T-helper 17 cell (primary cell): ENCODE measurements at places on chromosomes 6 and 20. TPM values are rescaled to one million over a fixed set of nuclear protein-coding genes. Genes with fewer than 3 reads are reported as not detected.

- DNase-seq: no peak
- H3K4me1 ChIP-seq: peaks cover 12% of the 10 kb centered on the region
- H3K27ac ChIP-seq: no peak overlapping the region
- H3K27me3 ChIP-seq: peaks cover 32% of the 10 kb centered on the region
- H3K4me3 ChIP-seq: no peak overlapping the region
These were observed 6.5 kb downstream of the ANGPT4 start for GRCh38 chr20:909641-910040.

DNA sequence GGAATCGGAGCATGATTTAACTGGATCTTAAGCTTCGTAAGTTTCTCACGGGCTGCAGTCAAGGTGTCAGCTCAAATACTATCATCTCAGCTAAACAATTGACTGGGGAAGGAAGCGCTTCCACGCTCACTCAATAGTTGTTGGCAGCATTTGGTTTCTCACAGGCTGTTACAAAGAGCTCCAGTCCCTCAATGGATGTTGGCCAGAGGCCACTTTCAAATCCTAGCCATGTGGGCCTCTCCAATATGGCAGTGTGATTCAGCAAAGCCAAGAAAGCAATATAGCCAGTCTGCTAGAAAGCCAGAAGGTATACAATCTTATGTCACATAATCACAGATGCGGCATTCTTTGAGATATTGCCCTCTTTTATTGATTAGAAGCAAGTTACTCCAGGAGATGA lies 98.3 kb upstream of the PHACTR1 start:
- no peak for DNase-seq
- no peaks in the 10 kb centered on the region for H3K4me1 ChIP-seq
- no peak overlapping the region for H3K27ac ChIP-seq
- H3K4me3 ChIP-seq: no peak overlapping the region
- H3K36me3 ChIP-seq: no peaks in the 10 kb centered on the region

GRCh38 chr6:152700427-152700826 lies 2.7 kb downstream of the MYCT1 start:
- DNase-seq: no peak
- H3K4me1 ChIP-seq: no peaks in the 10 kb centered on the region
- H3K36me3 ChIP-seq: no peaks in the 10 kb centered on the region
- peaks cover 20% of the 10 kb centered on the region for H3K27me3 ChIP-seq
- no peak overlapping the region for H3K27ac ChIP-seq

DNA sequence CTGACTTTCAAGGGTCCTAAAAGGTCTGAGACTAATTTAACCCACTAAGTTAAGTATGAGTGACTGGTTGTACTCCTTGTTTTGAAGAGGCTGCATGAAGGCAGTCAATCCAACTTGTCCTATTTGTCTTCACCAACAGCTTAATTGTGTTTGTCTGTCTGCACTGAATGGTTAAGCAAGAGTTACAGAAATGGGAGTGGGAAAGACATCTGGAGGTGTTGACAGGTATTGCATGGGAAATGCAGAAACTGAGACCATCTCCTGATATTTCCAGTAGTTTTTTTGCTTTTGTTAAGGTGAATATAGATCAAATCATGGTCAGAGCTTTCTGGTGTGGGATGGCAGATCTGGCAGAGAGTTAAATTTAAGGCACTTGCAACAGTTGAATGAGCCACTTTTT lies 6.5 kb downstream of the FUT9 start:
- DNase-seq: no peak
- H3K27ac ChIP-seq: no peak overlapping the region
- no peaks in the 10 kb centered on the region for H3K36me3 ChIP-seq

GRCh38 chr6:53643481-53643965 lies 22.0 kb downstream of the KLHL31 start:
- no peak overlapping the region for H3K27ac ChIP-seq
- H3K4me3 ChIP-seq: no peak overlapping the region
- H3K27me3 ChIP-seq: no peaks in the 10 kb centered on the region
- peaks cover 14% of the 10 kb centered on the region for H3K4me1 ChIP-seq

DNA sequence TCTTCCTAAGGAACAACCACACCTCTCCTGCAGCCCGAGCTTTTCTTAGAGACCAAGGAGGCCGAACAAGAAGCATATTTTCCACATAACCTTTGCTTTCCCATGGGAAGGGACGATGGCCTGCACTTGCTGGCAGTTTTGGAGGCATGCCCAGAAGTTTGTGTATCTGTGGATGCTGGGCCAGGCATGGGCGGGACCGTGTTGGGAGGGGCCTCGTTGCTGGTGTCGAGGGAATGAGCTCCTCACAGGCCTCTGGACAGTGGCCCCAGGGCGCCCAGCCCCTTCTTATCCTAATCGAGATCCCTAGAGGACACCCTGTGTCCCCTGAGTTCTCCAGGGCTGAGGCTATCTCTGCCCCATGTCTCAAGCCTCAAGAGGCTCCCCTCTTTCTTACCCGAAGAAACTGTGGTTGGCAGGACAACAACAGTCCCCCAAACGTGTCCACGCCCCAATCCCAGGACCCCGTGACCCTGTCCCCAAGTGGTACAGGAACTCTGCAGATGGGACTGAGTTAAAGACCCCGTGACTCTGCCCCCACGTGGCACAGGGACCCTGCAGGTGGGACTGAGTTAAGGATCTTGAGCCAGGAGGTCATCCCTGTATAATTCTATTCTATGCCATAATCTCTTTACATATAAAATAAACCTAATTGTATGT lies 99.5 kb upstream of the BHLHE23 start:
- no peak overlapping the region for H3K4me3 ChIP-seq
- H3K27me3 ChIP-seq: no peaks in the 10 kb centered on the region
- no peak overlapping the region for H3K27ac ChIP-seq
- no peaks in the 10 kb centered on the region for H3K36me3 ChIP-seq
- no peak for DNase-seq

DNA sequence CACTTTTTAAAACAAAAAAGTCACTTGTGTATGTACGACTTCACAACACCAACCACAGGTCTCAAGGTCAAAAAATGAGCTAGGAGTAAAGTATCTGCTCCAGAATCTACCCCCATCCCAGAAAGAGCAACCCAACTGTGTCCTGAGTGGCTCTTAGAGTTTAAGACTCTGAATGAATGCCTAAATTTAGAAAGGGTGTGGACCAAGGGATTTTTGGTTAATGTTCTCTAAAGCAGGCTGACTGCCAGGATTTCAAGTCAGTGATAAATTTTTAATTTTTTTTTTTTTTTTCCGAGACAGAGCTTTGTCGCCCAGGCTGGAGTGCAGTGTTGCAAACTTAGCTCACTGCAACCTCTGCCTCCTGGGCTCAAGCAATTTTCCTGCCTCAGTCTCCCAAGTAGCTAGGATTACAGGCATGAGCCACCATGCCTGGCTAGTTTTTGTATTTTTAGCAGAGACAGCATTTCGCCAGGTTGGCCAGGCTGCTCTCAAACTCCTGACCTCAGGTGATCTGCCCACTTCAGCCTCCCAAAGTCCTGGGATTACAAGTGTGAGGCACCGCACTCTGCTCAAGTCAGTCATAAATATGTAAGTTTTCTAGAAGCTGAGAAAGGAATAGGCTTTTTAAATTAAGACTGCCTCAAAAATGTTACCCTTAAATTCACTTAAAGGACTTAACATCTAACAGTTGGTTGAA lies 20.2 kb downstream of the STAU1 start:
- H3K27me3 ChIP-seq: no peaks in the 10 kb centered on the region
- no peak for DNase-seq
- H3K36me3 ChIP-seq: peaks cover 3% of the 10 kb centered on the region
- peak overlapping the region; percentile 89 for H3K27ac ChIP-seq
- H3K4me3 ChIP-seq: peak overlapping the region; percentile 36
- peaks cover 40% of the 10 kb centered on the region for H3K4me1 ChIP-seq

GRCh38 chr6:87993356-87993755 lies 54.3 kb upstream of the SPACA1 start:
- peaks cover 2% of the 10 kb centered on the region for H3K4me1 ChIP-seq
- no peak overlapping the region for H3K27ac ChIP-seq
- H3K36me3 ChIP-seq: no peaks in the 10 kb centered on the region

DNA sequence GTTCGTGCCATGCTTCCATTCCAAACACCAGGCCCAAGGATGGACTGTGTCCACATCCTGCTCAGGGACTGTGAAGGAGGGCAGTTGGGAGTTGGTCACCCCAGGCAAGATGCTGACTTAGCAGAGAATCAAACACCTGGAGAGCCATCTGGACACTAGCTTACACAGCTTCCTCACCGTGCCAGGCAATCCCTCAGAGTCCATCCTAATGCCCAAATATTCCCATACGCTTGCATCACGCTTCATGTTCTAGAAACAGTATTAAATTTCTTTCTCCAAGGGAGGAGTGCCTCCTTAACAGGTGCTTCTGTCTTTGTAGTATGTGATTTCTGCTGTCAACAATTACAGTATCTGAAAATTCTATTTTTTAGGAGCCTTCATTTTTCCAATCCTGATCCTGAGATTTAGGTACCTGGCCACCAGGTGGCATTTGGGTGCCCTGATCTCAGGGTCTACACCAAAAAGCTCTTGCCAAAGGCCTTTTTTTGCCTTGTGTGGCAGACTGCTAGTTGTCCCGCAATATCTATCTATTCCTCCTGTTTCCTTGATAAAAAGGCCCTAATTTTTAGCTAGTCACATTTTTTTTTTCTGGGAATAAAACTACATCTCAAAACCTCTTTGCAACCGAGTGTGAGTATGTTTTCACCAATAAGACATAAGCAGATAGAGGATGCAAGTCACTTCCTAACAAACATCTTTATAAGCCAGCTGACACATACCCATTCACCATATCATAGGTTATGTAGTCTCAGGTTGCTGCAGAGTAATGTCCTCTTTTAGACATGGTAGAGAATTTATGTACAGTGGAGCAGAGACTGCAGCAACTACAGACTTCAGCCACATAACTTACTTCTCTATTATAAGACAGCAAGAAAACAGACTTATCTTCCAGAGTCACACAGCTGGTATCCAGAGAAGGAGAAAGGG lies 85.0 kb downstream of the PREP start:
- H3K4me3 ChIP-seq: no peak overlapping the region
- H3K4me1 ChIP-seq: peaks cover 5% of the 10 kb centered on the region
- H3K36me3 ChIP-seq: peaks cover 18% of the 10 kb centered on the region
- H3K27ac ChIP-seq: peak overlapping the region; percentile 47
- DNase-seq: no peak

DNA sequence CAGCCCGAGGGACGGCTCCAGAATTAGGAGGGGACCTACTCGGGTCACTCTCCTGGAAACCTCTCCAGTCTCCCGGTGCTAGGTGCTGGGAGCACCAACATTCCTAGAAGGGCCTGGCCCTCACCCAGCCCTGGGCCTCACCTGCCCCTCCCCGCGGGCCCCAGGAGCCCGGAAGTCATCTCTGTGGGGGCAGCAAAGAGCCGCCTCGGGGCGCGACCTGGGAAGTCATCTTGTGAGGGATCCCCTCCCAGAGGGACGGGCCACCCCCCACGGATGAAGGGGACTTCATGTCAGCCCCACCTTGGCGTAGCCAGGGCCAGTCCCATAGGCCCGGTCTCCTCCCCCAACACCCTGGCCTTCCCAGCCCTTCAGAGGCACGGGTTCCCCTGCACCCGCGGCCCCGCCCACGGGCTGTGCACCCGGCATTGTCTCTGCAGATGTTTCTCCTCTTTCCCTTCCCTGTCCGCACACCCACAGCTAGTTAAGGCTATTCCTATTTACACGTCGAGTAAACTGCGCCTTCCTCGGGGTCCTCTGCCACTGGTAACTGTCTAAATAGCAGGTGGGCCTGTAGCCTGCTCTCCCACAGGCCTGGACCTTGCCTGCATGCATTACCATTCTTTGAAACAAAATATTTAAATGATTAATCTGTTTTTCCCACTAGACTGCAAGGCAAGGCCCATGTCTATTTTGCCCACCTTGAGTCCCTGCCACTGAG lies 896 bp upstream of the RNASET2 start:
- no peaks in the 10 kb centered on the region for H3K36me3 ChIP-seq
- DNase-seq: no peak
- H3K4me3 ChIP-seq: peak overlapping the region; percentile 96
- no peaks in the 10 kb centered on the region for H3K27me3 ChIP-seq

GRCh38 chr6:33744895-33745546 lies 1.7 kb downstream of the IP6K3 start:
- DNase-seq: no peak
- H3K27me3 ChIP-seq: peaks cover 37% of the 10 kb centered on the region
- H3K4me1 ChIP-seq: peaks cover 6% of the 10 kb centered on the region
- no peak overlapping the region for H3K27ac ChIP-seq
- H3K36me3 ChIP-seq: no peaks in the 10 kb centered on the region

- no peak overlapping the region for H3K4me3 ChIP-seq
- H3K36me3 ChIP-seq: no peaks in the 10 kb centered on the region
- H3K4me1 ChIP-seq: no peaks in the 10 kb centered on the region
- DNase-seq: no peak
- no peaks in the 10 kb centered on the region for H3K27me3 ChIP-seq
- H3K27ac ChIP-seq: no peak overlapping the region
These were observed 62.3 kb downstream of the ESR1 start for GRCh38 chr6:151869787-151870186.

DNA sequence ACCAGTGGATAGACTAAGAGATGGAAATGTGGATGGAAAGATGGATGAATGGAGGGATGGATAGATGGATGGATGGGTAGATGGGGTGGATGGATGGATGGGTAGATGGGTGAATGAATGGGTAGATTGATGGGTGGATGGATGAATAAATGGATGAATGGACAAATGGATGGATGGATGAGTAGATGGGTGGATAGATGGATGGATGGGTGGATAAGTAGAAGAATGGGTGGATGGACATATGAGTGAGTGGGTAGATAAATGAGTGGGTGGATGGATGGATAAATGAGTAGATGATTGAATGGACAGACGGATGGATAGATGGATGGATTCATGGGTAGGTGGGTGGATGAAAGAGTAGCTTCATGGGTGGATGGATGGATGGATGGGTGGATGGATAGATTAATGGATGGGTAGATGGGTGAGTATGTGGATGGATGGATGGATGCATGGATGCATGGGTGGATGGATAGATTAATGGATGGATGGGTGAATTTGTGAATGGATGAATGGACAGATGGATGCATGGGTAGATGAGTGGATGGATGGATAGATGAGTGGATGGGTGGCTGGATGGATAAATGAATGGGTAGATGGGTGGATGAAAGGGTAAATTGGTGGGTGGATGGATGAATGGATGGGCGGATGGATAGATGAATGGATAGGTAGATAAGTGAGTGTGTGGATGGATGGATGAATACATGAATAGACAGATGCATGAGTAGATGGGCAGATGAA lies 29.5 kb upstream of the KCNB1 start:
- DNase-seq: no peak
- no peak overlapping the region for H3K27ac ChIP-seq
- H3K27me3 ChIP-seq: peaks cover 57% of the 10 kb centered on the region
- H3K4me3 ChIP-seq: no peak overlapping the region

- H3K36me3 ChIP-seq: no peaks in the 10 kb centered on the region
- H3K27ac ChIP-seq: no peak overlapping the region
- DNase-seq: no peak
- no peak overlapping the region for H3K4me3 ChIP-seq
These were observed 1608.8 kb downstream of the GRIK2 start for GRCh38 chr6:103002282-103002681.

DNA sequence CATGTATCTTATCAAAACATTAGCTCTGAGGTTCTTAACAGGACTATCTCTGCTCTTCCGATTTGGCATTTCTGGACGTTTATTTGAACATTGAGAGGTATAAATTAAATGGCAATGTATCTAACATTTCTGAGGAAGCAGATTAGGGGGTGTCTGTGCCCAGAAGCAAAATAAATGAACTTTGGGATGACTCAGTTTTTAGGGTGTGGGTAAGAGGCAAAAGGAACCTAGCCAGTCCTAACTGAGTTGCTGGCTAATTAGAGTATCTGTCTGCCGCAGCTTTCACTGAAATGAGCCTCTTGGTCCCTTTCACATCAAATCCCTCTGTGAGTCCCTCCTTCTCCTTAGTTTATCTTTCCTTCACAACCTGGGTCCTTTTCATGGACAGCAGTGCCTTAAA lies 1.1 kb downstream of the RNF144B start:
- DNase-seq: no peak
- peaks cover 5% of the 10 kb centered on the region for H3K36me3 ChIP-seq
- peaks cover 26% of the 10 kb centered on the region for H3K4me1 ChIP-seq
- peak overlapping the region; percentile 84 for H3K27ac ChIP-seq
- H3K4me3 ChIP-seq: peak overlapping the region; percentile 100

The SPTLC3 gene
- 0.44 TPM for total RNA-seq

The BCAS1 gene
- 0.27 TPM for total RNA-seq
